NCI-H2081 (cell line): ENCODE measurements at places on chromosomes 16 and 17.
A peak's percentile ranks its signal among the peaks of the same experiment; 100 is the strongest.

- peak; percentile 64 for DNase-seq
These were observed 39.2 kb upstream of the ABCC12 start for GRCh38 chr16:48194828-48195556.

DNA sequence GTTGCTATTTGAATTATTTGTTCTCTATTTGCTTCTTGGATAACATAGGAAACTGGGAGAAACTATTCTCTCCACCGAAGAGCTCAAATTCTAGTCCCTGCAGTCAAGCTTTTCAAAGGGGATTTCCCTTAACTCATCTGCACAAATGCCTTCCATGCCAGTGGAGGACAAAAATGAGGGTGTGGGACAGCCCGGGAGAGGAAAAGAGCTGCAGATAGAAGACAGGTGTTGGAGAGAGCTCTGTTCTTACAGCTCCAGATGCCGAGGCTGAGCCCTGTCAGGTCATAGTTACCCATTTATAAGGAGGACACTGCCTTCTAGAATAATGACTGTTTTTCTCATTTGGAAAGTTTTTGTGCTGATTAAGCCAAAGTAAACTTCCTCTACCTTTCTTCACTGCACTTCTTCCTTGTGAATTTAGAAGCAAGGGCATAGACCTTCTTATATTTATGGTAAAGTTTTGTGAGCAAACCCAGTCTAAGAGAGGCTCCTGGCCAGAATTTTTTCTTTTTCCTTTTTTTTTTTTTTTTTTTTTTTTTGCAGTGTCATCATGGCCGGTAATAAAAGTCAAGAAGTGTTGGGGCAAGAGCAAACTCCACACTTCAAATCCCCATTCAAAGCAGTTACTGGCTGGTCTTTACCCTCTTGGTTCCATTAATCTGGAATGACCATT is 177.2 kb downstream of the ABCC12 start:
- no peak for DNase-seq

DNA sequence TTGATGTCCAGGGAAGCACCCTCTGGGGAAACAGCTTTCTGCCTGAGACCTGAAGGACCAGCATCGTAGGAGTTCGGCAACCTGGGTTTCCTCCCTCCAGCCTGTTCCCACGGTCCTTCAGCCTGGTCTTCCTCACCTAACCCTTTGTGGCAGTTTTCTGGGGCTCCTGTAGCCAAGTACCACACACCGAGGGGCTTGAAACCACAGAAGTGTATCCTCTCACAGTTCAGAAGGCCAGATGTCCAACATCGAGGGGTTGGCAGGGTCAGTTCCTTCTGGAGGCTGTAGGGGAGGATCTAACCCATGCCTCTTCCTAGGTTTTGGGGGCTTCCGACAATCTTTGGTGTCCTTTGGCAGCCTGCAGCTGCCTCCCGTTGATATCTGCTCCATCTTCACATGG is 381.0 kb upstream of the TNRC6C start:
- no peak for DNase-seq

DNA sequence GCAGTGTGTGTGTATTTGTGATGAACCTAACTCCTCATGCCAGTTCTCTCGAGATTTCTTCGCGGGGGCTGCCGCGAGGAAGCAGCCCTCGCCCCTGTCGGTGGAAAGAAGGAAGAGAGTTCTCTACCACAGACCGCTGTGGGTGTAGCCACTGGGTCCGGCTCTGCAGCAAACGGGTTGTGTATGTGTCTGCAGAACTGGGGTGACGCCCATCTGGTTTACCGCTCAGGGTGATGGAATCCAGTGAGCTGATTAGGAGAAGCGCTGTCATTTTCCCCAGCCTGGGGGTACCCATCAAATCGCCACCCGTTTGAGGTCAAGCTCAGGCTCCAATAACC is 7.7 kb downstream of the CORO6 start:
- no peak for DNase-seq

GRCh38 chr17:12227547-12227946 is 206.9 kb downstream of the MAP2K4 start:
- DNase-seq: no peak

- DNase-seq: no peak
These were observed 26.2 kb upstream of the KLHL11 start for GRCh38 chr17:41891135-41892020.
